ENCODE measurements at places on chromosomes 1 and 21.
A peak's percentile ranks its signal among the peaks of the same experiment; 100 is the strongest.

DNA sequence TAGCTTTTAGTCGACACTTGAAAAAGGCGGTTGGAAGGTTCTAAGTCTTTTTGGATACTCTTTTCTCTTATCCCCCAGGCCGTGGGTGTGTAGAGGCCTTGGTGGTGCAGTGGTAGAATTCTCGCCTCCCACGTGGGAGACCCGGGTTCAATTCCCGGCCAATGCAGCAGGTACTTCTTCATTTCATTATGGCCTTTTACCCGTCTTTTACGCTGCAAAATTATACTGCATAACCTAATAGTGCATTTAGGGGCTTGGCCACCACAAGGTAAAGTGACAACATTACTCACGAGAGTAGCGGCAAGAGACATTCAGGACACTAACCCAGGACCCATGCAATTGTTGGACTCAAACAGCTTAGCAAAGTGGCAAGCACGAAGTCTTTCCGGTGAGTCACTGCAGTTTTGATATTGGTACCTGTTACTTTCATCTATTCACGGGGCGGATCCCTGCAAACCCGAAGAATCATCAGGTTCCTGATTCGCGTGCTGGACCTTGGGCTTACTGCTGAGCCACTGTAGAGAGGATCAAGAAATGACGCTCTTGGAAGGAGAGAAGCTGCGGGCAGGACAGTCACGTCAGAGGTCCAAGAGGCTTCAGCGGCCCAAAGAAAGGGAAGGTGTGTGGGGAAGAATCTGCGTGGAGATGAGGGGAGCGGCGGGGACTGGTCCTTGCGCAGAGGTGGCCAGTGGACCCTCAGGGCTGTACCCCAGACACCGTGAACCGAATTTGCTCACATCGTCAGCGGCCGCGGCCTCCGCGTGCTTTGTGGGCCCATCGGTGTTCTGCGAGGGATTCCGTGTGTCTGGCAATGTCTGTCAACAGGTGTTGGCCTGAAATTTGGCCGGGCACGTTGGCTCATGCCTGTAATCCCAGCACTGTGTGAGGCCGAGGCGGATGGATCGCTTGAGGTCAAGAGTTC is 12.9 kb upstream of the RNU1-4 start:
- DNase-seq = peak; percentile 22

DNA sequence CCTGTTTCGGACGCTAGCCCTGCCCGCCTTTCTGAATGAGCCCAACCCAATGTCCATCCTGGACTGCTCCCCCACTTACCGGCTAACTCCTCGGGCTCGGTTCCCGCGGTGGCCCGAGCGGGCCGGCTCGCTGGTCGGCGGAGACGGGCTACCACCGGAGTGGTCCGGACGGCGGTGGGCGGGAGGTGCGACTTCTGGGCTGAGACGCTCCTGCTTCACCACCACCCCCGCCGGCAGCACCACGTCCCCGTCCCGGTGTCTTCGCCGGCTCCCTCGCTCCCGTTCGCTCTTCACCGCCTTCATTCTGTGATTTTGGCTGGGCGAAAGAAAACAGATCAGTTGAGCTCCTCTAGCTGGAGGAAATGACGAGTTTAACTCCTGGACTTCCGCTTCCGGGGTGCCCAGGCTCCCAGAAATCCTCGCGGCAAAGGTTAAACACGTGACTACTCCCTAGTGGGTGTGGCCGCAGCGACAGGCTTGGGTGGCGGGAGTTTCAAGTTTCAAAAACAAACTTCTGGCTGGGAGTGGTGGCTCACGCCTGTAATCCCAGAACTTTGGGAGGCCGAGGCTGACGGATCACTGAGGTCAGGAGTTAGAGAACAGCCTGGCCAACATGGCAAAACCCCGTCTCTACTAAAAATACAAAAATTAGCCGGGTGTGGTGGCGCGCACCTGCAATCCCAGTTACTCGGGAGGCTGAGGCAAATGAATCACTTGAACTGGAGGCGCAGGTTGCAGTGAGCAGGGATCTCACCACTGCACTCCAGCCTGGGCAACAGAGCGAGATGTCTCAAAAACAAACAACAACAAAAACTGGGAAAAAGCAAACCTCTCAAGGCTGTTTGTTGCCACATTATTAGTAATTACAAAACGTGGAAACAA is at the start of gene SNIP1:
SNIP1 (minus strand) TSS at position 367 of the 882 bp plus-strand sequence; CDS start at position 303, 64 bp downstream.
- DNase-seq = peak; percentile 68

- DNase-seq = no peak
These were observed 36.1 kb upstream of the KHDRBS1 start for GRCh38 chr1:31977385-31978131.

GRCh38 chr1:93532780-93533378 is 85.0 kb downstream of the FNBP1L start:
- no peak for DNase-seq

DNA sequence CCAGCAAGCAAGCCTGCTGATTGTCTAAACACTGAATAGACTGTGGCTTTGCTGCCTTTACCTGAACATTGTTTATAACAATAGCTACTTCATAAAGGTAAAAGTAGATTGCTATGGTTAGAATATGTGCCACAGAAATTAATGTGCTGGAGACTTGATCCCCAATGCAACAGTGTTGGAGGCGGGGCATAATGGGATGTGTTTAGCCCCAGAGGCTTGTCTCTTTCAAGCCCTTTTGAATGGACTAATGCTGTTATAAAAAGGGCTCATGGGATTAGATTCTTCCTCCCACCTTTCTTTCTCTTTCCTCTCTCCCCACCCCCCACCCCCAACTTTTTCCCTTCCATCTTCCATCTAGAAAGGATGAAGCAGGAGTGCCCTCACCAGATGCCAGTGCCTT is 80.2 kb upstream of the PPP2R5A start:
- no peak for DNase-seq

GRCh38 chr1:156060937-156061636 is at the start of gene RAB25:
RAB25 (plus strand) TSS chr1:156061160; CDS start chr1:156061401, 241 bp downstream.
- DNase-seq = no peak

GRCh38 chr1:26789931-26790330 is 2.2 kb downstream of the PIGV start:
- no peak for DNase-seq

GRCh38 chr1:164648636-164649035 is 89.7 kb downstream of the PBX1 start:
- DNase-seq = no peak

- DNase-seq = no peak
These were observed 26.7 kb upstream of the RPTN start for GRCh38 chr1:152185544-152186391.

GRCh38 chr1:59693406-59693805 is 121.3 kb upstream of the HOOK1 start:
- no peak for DNase-seq

DNA sequence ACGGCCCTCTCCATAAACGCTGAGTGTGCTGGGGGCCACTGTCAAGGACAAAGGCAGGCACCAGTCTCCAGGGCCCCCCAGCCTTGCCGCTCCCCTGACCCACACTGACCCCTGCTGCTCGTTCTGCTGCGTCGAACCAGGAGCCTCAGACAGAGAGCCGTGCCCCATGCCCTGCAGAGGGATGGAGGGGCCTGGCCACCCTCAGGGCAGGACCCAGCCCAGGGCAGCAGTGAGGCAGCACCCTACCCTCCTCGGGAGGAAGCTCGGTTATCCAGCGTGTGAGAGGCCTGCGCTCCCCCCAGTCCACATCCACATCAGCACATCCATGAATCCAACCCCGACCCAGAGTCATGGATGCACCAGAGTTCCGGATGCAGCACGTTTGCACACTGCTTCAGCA is 15.1 kb downstream of the WDR4 start:
- no peak for DNase-seq

- no peak for DNase-seq
These were observed 118.9 kb downstream of the HHAT start for GRCh38 chr1:210447456-210448057.

DNA sequence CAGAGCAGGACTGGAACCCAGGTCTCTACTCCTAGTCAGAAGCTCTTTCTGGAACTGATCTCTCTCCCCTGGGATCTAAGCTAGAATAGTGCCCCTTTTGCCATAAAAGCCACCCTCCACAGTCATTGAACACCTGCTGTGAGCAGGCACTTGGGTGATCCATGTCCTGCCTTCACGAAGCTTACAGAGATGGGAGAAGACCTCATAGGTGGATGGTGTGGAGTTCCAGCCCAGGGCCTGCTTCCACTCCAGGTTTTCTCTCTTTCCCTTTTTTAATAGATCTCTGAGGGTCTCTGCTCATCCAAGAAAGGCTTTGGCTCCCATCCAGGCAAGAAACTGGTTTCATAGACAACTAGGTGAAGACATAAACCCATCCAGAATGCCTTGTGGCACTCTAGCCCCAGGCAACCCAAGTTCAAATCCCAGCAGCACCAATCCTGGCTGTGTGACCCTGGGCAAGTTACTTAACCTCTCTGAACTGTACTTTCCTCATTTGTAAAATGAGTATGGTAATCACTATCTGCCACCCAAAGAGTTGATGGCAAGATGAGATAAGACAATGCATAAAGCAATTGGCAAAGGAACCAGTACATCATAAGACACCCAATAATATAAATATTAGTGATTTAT is 46.4 kb upstream of the TMEM51 start:
- no peak for DNase-seq

DNA sequence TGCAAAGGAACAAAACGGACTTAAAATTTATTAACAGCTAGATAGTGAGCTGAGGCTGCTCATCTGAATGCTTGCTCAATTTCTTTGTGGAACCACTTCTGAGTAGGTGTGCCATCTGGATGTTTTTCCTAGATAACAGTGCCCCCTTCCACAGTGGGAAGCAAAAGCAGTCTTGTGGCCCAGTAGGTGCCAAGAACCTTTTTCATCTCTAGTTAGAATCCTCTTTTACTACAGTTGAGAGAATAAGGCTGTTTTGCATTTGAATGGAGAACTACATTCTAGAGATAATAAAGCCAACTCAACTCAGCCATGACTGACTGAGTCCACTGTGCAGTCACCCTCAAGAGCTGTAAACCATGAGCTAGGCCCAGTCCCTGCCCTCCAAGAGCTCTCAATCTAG is 13.3 kb downstream of the F3 start:
- DNase-seq = no peak

DNA sequence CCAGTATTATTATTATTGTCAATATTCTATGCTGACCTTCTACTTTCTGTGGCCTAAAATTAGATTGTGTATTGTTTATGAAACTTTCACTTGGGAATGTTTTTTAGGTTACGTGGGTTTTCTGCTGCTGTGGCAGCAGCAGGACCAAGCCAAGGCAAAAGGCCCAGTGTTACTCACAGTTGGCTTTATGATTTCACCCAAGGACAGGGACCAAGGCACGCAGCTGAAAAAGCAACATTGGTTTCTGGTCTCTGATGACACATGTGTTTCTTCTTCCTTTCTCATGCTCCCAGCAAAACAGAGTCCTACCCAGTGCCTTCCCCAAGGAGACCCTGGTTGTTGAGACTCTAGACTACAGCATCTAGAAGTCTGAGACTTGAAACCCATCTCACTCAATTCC is 413.7 kb downstream of the SETD4 start:
- no peak for DNase-seq

DNA sequence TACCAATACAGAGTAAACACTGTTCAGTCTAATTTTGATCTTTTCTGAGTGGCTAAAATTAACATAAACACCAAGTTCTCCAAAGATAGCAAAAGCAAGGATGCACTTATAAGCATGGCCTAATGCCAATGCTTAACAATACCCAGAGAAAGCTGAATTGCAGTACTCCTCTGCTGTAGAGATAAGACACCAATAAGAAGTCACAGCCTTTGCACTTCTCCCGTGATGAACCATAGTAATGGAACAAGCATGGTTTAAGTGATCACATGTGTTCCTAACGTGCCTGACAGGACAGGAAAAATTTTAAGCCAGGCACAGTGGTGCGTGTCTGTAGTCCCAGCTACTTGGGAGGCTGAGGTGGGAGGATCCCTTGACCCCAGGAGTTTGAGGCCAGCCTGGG is 5.6 kb downstream of the PRDX1 start:
- no peak for DNase-seq

- no peak for DNase-seq
These were observed 574.7 kb upstream of the ZP4 start for GRCh38 chr1:238465449-238465848.

- DNase-seq = no peak
These were observed 180.2 kb downstream of the KIF26B start for GRCh38 chr1:245334827-245335490.

DNA sequence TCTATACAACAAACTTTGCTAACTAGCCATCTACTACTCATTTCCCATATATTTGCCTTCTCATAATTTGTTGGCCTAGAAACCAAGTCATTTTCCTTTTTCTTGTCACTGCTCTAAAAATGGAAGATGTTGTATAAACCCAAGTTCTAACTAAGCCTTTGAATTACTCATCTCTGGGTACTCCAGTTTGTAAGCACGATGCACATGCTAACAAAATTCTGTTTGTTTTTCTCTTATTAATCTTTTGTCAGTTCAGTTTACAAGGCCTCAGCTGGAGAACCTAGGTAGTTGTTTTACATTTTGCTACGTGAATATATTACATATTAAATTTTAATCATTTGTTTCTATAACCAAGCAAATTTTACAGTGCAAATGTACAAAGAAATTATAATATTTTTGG is 663.2 kb upstream of the RGS18 start:
- DNase-seq = no peak

DNA sequence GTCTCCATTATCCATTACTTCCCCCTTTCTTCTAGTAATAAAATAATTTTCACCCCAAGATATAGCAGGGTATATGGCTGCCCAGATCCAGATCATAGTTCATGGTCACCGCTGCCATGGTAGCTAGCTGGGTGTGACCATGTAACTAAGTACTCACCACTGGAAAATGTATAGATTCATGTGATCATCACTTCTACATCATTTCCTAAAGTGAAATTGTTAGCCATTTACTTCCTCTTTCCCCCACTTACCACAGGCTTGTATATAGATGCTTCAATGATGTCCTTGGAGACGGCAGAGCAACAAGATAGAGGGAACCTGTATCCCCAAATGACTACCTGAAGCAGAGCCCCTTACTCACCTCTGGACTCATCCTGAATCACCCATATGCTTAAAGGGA is 22.7 kb upstream of the EYA3 start:
- no peak for DNase-seq

- DNase-seq = no peak
These were observed 37.9 kb upstream of the SLC19A1 start for GRCh38 chr21:45580181-45580575.
